ENCODE measurements at places on chromosomes 11 and 22. TPM values are rescaled to one million over a fixed set of nuclear protein-coding genes. Genes with fewer than 3 reads are reported as not detected.

The MS4A6A gene
- total RNA-seq = 50.2 TPM

The ALDH3B1 gene
- 4.4 TPM for total RNA-seq

The APOL4 gene
- total RNA-seq = 6.3 TPM

The NAA40 gene
- 18.7 TPM for total RNA-seq

The PRDX5 gene
- total RNA-seq = 138 TPM

The KCNK4 gene
- total RNA-seq = not detected

The TKFC gene
- total RNA-seq = 38.4 TPM

The RIBC2 gene
- 3.2 TPM for total RNA-seq

The NELL1 gene
- 6.0 TPM for total RNA-seq

The SCGB1C1 gene
- not detected for total RNA-seq

The ADM2 gene
- total RNA-seq = 2.2 TPM

The PICK1 gene
- total RNA-seq = 32.1 TPM

The RIMBP3C gene
- 0.82 TPM for total RNA-seq

The APOA1 gene
- 29.8 TPM for total RNA-seq

The KRTAP5-1 gene
- total RNA-seq = not detected

The FGF3 gene
- not detected for total RNA-seq

The OR56A1 gene
- 0.12 TPM for total RNA-seq

The CRYAB gene
- total RNA-seq = 54.8 TPM

The BTG4 gene
- not detected for total RNA-seq

The CATSPERZ gene
- not detected for total RNA-seq

The ANGPTL5 gene
- not detected for total RNA-seq

The TSGA10IP gene
- total RNA-seq = not detected

The ARHGAP8 gene
- total RNA-seq = 14.8 TPM

The RTN4R gene
- total RNA-seq = 7.6 TPM

The GUCY1A2 gene
- total RNA-seq = 8.2 TPM

The ZBTB16 gene
- 31.9 TPM for total RNA-seq

The PGAP2 gene
- 28.1 TPM for total RNA-seq

The LYVE1 gene
- total RNA-seq = 43.6 TPM

The SLC37A2 gene
- 5.3 TPM for total RNA-seq

The LRRN4CL gene
- total RNA-seq = 5.4 TPM

The OR8A1 gene
- total RNA-seq = not detected

The GRM5 gene
- total RNA-seq = 1.2 TPM

The TYR gene
- not detected for total RNA-seq

The MIOX gene
- 5.4 TPM for total RNA-seq
